ENCODE measurements at places on chromosomes 11 and 22.

- no peak for DNase-seq
Observed at GRCh38 chr11:72682238-72682857, 8.1 kb upstream of the PDE2A start.

- no peak for DNase-seq
Observed at GRCh38 chr11:50174975-50175374, 142.3 kb downstream of the OR4C45 start.

GRCh38 chr11:68038718-68039525, at the start of gene TCIRG1:
Gene TCIRG1, plus strand, starts transcription at chr11:68039025. Its CDS starts 2,247 bp downstream, at chr11:68041272.
- DNase-seq: no peak

GRCh38 chr11:46267930-46268329, 9.5 kb upstream of the CREB3L1 start:
- no peak for DNase-seq

GRCh38 chr11:128814856-128815705, 52.0 kb downstream of the KCNJ1 start:
- DNase-seq: no peak

- no peak for DNase-seq
Observed at GRCh38 chr11:111119751-111120150, 125.8 kb upstream of the POU2AF2 start.

DNA sequence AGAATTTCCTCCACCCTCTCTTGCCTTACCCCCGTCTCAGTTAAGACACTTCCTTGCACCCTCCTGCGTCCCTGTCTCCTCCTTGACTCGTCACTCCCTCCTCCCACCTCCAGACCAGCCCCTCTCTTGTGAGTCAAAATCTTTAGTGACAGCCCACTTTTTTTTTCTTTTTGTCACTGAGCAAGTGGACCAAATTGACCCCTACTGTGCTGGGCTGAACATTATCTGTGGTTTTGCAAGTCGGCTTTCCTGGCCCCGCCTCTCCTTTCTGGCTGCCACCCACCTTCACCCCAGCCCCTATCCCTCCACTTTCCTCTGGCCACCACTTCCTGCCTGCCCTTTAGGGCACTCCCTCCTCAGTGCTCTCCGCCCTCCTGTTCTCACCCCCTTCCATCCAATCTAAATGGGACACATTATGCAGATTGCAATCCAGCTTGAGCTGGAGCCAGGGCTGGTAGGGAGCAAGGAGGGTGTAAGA, at the start of gene APLNR:
TSS of gene APLNR (minus strand) at position 47 of the 478 bp plus-strand sequence. CDS start 246 bp downstream, outside the sequence.
- no peak for DNase-seq

- no peak for DNase-seq
Observed at GRCh38 chr22:28978158-28978557, 83.5 kb downstream of the C22orf31 start.

DNA sequence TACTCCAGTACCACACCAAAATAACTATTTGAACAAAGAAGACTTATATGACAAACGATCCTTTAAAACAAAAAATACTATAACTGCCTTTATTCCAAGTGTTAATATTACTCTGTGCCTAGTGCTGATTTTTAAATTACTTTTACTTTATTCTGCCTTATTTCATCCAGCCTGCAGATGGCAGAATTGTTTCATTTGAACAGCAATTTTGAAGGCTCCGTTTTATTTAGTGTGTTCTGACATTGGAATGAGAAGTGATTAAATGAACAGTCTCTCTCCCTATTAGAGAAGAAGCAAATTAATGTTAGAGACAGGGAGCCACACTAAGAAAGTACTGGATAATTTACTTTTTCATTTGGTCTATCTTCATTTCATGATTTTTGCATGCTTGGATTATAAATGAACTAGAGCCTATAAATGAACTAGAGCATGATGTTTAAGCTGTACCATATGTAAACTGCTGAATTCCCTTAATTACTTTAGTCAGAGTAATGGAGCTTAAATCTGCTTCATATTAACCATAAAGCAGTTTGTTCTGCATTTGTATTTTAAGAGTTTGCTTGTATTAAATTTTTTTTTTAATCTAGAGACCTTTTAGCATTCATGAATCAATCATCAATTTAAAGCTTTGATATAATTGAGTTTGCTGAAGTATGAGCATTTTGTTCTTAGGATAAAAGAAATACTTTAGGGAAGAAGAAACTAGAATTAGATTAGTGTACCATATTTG, 9.8 kb downstream of the PDHX start:
- no peak for DNase-seq

DNA sequence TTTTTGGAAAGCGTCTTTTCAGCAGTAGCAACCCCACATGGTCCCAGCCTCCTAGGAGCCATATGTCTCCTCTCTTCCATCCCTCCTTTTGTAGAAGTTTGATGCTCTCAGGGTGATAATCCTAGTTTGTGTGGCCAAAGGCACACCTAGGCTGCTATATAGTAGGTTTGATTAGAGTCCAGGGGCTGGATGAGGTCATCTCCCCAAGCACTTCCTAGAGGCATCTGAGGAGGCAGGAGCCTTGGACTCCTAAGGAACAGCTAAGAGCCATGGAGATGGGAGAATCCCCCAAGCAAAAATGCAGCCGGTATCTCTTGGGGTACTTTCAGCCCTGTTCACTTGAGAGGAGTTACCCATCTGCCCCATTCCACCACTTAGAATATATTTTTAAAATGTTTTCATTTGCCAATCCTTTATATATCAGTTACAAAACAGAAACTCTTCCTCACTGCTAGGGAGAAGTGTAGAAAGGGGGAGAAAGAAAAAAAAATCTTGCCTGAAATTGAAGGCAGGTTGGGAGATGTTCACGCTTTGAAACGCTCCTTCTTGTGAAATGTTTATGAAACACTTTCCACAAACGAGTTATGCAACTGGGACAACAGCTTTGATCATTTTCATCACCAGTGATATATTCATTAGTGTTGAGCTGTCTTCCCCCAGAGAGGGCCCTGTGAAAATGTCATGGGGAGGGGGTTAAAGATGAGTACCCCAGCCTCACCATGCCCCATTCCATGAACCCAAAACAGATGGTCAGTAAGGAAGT, 31.9 kb upstream of the TLCD5 start:
- DNase-seq: no peak

- no peak for DNase-seq
Observed at GRCh38 chr22:17827466-17827865, 53.2 kb upstream of the BID start.

DNA sequence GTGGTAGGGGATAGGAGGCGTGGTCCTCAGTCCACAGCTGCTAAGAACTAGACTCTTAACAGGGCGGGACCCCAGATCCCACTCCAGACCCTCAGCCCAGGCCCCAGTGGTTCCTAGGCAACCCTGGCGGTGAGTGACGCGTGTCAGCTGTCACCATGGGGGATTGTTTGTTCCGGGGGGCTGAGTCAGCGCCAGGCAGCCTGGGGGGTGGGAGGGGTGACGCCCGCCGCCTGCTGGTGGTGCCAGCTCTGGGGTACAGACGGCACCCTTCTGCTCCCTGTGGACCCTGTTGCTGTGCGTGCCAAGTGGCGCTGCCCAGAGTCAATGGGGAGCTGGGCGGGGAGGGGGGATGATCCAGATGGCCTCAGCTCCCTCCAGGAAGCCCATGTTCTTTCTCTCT, 2.5 kb downstream of the CNIH2 start:
- no peak for DNase-seq

GRCh38 chr22:31313366-31314147, 21.3 kb upstream of the PIK3IP1 start:
- no peak for DNase-seq

DNA sequence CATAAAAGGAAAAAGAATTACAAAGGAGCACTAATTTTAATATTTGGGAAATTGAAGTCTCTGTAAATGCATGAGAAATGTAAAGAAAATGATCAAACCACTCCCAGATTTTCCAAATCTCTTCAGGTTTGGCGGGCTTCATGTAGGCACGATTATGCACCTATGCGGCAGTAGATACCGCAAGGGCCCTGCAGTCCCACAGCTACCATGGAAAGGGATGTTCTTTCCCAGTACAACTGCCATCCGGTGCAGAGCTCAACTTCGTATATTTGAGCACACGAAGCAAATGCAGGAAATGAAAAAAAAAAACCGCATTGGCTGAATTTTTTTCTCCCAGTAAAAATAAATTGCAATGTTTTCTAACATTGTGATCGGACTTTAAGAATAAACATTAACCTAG, 1.4 kb downstream of the SLC17A6 start:
- DNase-seq: no peak

GRCh38 chr22:41868556-41868955, 35.7 kb downstream of the SREBF2 start:
- DNase-seq: no peak

GRCh38 chr11:7595951-7596350, 77.3 kb downstream of the CYB5R2 start:
- DNase-seq: no peak

DNA sequence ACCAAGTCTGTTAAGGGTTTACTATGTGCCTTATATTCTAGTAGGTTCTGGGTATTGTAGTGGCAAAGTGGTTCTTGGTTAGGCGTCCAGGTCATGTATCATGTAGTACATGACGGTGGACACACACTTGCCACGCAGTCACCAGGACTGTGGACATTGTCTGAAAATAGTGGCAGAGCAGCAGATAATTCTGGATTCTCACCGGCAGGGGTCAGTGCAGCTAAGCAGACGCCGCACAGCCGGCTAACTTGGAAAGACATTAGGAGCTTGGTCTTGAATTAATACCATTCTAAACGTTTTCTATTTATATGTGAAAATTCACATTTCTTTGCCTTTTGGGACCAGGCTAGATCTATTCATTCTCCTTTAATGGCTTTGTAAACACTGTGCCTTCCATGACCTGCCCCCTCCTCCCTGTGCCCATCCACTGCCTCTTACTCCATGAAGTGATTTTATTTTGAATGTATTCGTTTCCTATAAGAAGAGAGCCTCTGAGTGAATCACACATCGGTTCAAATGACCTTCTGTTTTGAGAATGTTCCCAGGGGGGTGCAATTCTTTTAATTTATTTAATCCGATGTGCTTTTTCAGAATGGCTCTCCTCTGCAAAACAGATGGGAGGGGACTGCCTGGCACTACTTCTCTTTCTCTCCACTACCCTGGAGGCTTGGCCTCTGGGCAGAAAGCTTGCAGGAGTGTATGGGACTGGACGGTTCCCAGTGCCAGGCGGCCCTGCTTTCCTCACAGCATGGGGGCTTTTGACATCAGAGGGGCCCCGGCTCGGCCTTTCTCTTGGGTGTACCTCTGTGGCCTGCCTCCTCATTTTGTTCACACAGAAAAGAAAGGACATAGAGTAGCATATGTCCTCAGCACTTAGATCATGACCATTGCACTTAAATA, 378.0 kb downstream of the NTM start:
- DNase-seq: no peak

DNA sequence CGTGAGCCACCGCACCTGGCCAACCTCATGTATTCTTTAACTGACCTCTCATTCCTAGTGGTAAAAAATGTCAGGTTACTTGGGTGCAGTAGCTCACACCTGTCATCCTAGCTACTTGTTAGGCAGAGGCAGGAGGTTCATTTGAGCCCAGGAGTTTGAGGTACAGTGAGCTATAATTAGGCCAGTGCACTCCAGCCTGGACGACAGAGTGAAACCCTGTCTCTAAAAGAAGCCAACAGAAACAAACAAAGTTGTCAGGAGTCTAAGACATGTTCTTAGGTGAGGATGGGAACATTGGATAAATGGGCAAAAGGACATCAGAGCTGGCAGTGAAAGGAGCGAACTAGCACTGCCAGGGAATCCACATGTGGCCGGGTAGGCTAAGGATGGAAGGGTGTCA, 18.1 kb downstream of the MADD start:
- DNase-seq: no peak

DNA sequence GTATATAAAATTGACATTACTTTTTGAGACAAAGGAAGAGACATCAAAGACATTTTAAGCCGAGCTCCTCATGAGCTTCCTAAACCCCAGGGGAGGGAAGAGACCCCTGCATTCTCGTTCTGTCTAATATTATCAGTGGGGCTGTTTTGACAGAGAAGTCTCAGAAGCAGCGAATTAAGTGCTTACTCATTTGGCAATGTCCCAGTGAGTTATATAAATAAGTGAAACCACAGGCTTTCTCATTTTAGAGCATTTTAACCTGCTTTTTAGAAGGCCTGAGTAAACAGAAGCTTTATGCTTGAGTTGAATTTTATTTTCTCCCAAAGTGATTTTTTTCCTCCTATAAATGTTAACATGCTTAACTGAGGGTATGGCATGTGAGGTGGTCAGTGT, 23.2 kb upstream of the C1QTNF4 start:
- no peak for DNase-seq

DNA sequence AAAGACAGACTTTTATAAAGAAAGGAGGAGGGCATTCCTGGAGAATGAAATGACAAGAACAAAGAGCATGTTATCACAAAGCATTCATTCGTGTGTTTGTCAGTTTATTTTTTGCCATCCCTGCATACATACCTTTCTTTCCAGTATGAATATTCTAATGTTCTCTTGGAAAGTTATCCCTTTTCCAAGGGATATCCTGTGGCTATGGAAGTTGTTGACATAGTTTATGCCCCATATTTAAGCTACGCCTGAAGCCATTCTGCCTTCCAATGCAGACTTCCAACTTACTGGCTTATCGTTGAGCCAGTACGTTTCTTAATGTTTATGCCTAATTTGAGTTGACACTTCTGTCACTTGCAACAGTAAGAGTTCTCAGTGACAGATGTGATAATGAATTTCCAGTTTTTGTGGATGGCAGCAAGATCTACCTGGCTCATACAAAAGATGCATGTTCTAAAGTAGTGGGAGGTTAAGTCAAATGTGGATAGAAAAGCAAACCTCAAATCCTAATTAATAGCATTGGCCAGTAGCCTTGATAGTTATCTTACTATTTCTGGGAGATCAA, 133.3 kb upstream of the ANO3 start:
- no peak for DNase-seq

DNA sequence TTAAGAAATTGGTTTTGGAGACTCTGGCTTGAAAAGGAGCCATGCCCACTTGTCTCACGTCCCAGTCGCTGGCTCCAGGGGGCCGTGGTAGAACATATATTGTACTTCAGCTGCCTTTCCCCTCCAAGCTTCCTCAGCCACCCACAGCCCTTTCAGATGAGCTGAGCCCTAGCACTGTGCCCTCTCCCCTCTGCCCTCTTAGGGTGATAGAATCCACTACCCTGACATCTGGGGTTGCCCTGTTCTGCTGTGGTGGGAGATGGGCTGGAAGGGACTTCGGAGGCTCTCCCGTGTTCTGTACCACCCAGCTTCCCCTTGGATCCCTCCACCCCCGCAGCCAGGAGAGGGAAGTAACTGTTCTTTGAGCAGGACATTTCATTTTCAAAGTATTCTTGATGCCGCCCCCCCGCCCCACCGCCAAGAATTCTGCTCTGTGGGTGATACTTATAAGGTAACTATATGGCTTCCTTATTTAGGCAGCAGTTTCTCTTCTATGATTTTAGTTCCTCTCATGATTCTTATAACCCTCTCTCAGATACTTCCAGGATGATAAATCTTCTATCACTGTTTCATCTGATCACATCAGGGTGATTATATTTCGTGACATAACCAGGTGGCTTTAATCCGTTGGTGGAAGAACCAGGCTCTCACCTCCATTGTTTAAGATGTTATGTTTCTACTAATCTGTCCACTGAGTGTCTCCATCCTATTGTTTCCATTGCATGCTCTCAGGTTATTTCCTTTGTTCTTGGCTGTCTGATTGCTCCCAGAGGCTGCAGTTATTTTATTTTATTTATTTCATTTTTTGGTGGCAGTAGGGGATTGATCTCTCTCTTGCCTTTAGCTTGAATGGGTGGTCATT, 24.1 kb downstream of the ZBTB16 start:
- no peak for DNase-seq

GRCh38 chr11:95242091-95242844, 11.3 kb upstream of the SESN3 start:
- no peak for DNase-seq

All from NCI-H1436 treated with DMSO at 0.1 percent for 48 hours (cell line).